ENCODE measurements at places on chromosomes 2 and 18.

GRCh38 chr2:38866773-38867443 is 8.8 kb downstream of the DHX57 start:
- no peak for DNase-seq

GRCh38 chr2:75547345-75548035 is 13.2 kb downstream of the EVA1A start:
- DNase-seq, result no peak

- no peak for DNase-seq
Observed at GRCh38 chr2:187982668-187983067, 309.0 kb upstream of the GULP1 start.

DNA sequence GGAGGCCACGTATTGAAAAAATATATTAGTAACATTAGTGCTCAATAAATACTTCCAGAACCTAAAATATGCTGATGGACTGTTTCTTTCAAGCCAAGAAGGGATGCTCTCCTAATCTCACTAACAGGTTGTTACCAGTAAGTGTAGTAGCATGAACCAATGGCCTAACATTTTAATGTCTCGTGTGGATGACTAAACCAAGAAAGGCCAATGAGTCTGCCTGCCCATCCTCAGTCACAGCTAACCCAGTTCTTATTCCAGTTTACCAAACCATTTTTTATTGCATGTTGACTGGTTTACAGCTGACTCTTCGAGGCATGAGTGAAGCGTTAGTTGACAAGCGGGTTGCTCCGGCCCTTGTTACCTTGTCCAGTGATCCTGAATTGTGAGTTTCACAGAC is 45.1 kb upstream of the TNFRSF11A start:
- no peak for DNase-seq

DNA sequence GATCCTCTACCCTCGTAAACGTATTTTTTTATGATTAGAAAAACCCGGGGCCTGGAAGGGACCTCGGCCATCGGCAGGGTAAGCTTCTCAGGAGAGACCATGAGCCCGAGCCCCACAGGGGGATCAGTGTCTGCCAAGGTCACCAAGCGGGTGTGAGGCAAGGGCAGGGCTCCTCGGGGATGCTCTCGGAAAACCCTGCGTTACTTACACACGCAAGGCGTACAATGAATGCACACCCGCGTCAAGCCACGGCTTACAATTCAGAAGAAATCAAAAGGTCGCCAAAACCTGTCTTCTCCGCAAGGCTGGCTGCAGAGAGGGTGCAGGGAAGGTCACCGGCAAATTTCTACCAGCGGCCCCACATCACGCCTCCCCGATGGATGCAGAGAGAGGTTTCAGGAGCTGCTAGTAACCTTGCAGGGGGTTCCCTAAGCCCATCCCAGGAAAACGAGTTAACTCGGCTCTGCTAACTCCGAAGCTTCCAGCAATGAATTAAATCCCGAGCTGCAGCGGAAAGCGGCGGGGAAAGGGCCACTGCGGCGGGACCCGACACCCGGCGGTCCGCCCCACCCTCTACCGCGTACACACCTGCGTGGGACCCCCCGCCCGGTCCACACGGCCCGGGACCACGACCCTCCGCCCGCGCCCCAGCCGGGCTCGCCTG is 638 bp downstream of the ST3GAL5 start:
- DNase-seq, result no peak

- DNase-seq, result no peak
Observed at GRCh38 chr2:216860426-216861137, 718 bp upstream of the TNP1 start.

DNA sequence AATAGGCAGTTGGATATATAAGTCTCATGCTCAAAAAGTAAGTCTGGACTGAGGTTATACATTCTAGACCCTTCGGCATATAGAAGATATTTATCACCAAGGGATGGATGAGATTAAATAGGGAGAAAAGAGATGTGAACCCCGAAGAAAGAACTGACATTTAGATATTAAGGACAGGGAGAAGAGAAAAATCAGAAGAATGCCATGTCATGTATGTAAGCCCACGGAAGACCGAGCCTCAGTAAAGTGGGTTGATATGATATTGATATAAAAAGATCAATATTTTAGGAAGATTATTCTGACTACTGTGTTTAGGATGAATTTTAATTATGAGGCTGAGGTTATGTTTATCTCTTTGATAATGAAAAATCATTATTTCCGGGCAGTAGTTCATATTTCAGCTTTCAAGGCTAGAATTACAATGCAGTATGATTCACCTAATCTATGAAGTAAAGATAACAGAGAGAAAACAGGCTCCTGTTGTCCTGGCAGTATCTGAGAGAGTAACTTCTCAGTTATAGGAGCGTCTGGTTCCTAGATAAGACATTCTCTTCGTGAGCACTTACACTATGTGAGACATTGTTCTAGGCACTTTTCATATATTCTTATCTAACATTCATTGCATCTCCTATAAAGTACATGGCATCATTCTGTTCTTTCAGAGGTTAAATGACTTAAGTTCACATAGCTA is 83.0 kb downstream of the UBR3 start:
- DNase-seq, result no peak

- no peak for DNase-seq
Observed at GRCh38 chr2:149954981-149955600, 367.5 kb upstream of the MMADHC start.

- DNase-seq, result no peak
Observed at GRCh38 chr2:235928751-235929370, 239.3 kb downstream of the GBX2 start.

GRCh38 chr2:33321236-33321771 is 155.1 kb upstream of the RASGRP3 start:
- DNase-seq, result no peak

- no peak for DNase-seq
Observed at GRCh38 chr18:78936251-78937005, 43.2 kb upstream of the SALL3 start.

GRCh38 chr2:5845798-5846330 is 153.7 kb downstream of the SOX11 start:
- no peak for DNase-seq

DNA sequence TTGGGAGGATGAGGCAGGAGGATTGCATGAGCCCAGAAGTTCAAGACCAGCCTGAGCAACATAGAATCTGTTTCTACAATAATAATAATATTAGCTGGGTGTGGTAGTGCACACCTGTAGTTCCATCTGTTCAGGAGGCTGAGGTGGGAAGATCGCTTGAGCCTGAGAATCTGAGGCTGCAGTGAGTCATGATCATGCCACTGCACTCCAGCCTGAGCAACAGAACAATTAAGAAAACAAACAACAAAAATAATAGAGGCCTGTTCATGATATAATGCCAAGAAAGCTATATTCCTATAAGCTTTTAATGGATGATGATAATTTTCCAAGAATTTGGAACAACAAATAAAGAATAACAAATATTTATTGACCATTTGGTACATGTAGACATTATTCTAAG is 6.9 kb upstream of the CCBE1 start:
- DNase-seq, result no peak

GRCh38 chr2:15965564-15966019 is 25.2 kb downstream of the MYCN start:
- no peak for DNase-seq

DNA sequence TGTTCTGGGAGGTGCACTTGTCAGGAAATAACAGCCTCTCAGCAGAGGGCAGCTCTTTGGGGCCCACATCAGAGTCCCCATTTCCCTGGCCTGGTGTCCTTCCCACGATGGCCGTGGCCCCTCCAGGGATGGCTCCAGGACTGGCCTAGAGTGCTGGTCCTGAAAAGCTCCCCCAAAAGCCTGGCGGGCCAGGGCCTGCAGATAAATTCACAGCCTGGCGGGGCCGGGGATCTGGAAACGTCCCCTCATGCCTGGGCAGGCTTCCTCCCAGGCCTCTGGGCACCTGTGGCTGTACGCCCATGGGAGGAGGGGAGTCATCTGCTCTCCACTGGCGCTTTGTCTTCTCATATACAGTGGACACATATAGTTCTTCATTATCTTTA is 52.6 kb upstream of the HS6ST1 start:
- DNase-seq, result no peak

- no peak for DNase-seq
Observed at GRCh38 chr2:49416252-49416651, 261.9 kb upstream of the FSHR start.

DNA sequence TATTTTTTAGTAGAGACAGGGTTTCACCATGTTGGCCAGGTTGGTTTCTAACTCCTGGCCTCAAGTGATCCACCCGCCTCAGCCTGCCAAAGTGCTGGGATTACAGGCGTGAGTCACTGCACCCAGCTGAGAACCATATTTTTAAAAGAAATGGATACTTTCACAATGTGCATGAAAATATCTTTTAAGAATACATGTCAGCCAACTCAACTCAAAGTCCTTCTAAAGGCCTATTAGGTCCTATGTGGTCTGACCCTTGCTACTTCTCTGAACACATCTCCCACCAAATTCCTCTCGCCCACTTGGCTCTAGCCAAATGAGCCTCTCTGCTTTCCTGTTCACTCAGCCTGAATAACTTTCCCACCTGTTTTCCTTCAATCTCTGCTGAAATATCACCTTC is 119.6 kb downstream of the MTX2 start:
- DNase-seq, result no peak

DNA sequence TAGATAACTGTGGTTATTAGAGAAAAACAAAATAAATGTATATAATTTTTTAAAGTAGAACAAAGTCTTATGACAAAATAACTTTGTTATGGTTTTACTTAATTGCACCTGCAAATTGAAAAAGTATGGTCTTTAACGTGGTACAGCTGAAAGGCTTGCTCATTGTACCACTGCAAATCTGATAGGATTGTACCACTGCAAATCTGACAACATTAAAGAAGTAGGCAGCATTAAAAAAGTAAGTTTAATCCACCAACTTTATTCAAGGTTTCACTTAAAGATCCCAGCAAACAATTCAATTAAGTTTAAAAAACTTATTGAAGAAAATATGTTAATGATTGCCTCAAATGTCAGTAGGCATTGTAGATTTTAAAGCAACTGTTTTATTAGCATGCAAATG is 4.7 kb downstream of the SP5 start:
- no peak for DNase-seq

- DNase-seq, result no peak
Observed at GRCh38 chr2:152468899-152469692, 134.1 kb downstream of the FMNL2 start.

GRCh38 chr2:168978461-168978861 is 52.7 kb downstream of the ABCB11 start:
- DNase-seq, result no peak

GRCh38 chr2:235727174-235727573 is 233.3 kb downstream of the AGAP1 start:
- no peak for DNase-seq

DNA sequence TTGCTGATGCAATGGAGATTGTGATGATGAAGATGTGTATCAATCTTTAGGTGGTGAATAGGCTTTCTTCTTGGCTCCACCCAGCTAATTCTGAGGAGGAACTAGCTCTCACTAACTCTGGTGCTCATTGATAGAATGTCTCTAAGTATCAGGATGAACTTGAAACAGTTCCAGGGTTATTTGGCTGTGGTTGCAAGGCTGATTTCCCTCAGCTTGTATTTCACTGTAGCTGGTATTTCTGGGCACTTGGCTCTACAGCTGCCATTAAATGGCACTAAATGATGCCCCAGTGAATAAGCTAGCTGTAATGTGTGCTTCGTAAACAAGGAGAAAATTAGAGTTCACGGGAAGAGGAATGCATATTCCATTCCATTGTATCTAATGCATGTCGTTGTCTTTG is 241.2 kb downstream of the RPIA start:
- no peak for DNase-seq

DNA sequence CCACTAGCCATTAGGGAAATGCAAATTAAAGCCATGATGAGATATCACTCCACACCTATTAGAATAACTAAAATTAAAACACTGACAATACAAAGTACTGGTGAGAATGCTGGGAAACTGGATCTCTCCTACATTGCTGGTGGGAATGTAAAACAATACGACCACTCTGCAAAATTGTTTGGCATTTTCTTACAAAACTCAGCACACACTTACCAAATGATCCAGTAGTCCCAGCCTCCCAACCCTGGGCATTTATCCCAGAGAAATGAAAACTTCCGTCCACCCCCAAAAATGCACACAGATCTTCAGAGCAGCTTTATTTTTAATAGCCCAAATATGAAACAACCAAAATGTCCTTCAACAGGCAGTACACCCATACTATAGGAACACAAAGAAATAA is 8.9 kb upstream of the TMSB10 start:
- DNase-seq, result no peak

- DNase-seq, result no peak
Observed at GRCh38 chr2:230218421-230218820, 1.4 kb downstream of the SP110 start.

DNA sequence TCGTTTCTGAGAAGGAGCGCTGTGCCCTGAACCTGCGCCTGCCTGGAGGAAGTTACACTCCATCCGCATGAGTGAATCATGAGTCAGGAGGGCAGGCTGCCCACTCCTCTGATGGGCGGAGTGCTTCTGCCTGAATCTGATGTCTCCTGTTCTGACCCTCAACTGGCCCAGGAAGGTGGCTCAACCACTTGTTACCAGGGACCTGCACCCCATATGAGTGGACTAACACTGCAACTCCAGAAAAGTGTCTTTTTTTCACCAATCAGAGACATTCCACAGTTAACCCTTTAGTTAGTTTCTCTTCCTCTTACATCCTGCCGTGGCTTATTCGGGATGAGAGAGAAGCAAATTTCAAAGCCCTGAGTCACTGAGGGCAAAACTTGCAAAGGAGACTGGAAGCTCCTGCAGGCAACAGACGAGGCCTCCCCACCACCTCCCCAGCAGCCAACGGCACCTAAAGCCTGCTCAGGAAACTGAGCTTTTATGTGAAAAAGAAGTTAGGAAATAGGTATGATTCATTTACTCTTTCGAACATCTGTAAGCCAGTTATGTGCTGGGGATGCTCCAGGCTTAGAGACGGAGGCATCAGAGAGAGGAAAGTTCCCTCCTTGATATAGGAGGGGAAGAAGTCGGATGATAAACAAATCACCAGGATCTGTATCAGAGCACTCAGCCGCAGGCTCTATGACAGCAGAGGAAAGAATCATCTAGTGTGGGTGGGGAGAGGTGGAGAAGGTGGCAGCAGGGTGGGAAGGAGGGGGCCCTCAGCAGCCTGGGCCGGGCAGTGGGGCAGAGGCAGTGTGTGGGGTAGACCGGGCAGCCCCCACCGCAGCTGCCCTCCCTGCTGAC is 30.9 kb downstream of the MBP start:
- DNase-seq, result no peak

DNA sequence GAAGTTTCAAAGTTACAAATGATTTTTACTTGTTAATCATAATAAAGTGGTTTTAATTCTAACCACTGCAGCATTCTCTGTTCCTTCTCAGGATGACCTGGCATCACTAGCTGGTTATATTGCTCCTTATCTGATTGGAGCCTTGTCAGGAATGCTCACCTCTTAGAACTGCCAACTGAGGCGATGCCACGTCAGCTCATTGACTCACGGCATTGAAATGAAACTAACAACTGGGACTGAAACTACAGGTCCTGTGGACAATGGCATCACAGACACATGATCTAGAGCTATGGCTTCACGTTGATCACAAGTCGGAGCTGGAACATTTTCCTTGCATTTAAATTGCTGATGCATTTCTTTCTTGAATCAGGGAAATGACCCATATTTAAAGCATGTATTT is 54.9 kb upstream of the MAP2 start:
- DNase-seq, result peak; percentile 41

- no peak for DNase-seq
Observed at GRCh38 chr18:34993289-34993688, 47.9 kb upstream of the MAPRE2 start.
